ENCODE measurements at places on chromosomes 1 and 21. TPM values are rescaled to one million over a fixed set of nuclear protein-coding genes. Genes with fewer than 3 reads are reported as not detected.

Gene SERTAD4
- 1.5 TPM for total RNA-seq

Gene PGLYRP4
- total RNA-seq, result not detected

Gene DAB1
- total RNA-seq, result not detected

Gene LRRC71
- total RNA-seq, result 0.11 TPM

Gene HAO2
- total RNA-seq, result not detected

Gene CCDC24
- 2.1 TPM for total RNA-seq

Gene ZSWIM5
- 0.46 TPM for total RNA-seq

Gene ARTN
- not detected for total RNA-seq

Gene FHAD1
- total RNA-seq, result 0.20 TPM

Gene PITHD1
- 48.2 TPM for total RNA-seq

Gene FAM151A
- not detected for total RNA-seq

Gene CXADR
- total RNA-seq, result 4.4 TPM

Gene ASTN1
- total RNA-seq, result not detected

Gene CLDN19
- not detected for total RNA-seq

Gene CFHR1
- 0.07 TPM for total RNA-seq

Gene TAS1R1
- 0.07 TPM for total RNA-seq

Gene IL10
- total RNA-seq, result not detected

Gene LRRC38
- not detected for total RNA-seq

Gene FAAH
- 0.46 TPM for total RNA-seq

Gene FAM229A
- 0.60 TPM for total RNA-seq

Gene ALPL
- 0.13 TPM for total RNA-seq

Gene CELA3A
- total RNA-seq, result not detected

Gene TRIM45
- 1.1 TPM for total RNA-seq

Gene GOLT1A
- not detected for total RNA-seq

Gene LAMB3
- 7.1 TPM for total RNA-seq

Gene ZSCAN20
- 10.5 TPM for total RNA-seq

Gene B3GALT2
- total RNA-seq, result not detected

Gene RCAN1
- 22.0 TPM for total RNA-seq

Gene LCE1F
- total RNA-seq, result not detected

Gene BTG2
- total RNA-seq, result 51.9 TPM

Gene SNX27
- 25.2 TPM for total RNA-seq

Gene KLHDC8A
- not detected for total RNA-seq

Gene OLFML3
- 0.86 TPM for total RNA-seq

Gene HSD3B1
- not detected for total RNA-seq

Gene IVL
- under 0.01 TPM for total RNA-seq

Gene RGS18
- total RNA-seq, result 0.04 TPM

Gene DARS2
- total RNA-seq, result 34.6 TPM

Gene OR2G6
- total RNA-seq, result not detected

Gene LCE1C
- total RNA-seq, result not detected

Gene ST6GALNAC3
- 34.6 TPM for total RNA-seq

Gene CHIA
- not detected for total RNA-seq

Gene CD1E
- total RNA-seq, result not detected

Gene LCE2A
- total RNA-seq, result not detected

Data from pulmonary artery endothelial cell (primary cell).